Fibroblast of skin of right biceps (primary cell): ENCODE measurements at places on chromosomes 2 and 18.
A peak's percentile ranks its signal among the peaks of the same experiment; 100 is the strongest.

DNA sequence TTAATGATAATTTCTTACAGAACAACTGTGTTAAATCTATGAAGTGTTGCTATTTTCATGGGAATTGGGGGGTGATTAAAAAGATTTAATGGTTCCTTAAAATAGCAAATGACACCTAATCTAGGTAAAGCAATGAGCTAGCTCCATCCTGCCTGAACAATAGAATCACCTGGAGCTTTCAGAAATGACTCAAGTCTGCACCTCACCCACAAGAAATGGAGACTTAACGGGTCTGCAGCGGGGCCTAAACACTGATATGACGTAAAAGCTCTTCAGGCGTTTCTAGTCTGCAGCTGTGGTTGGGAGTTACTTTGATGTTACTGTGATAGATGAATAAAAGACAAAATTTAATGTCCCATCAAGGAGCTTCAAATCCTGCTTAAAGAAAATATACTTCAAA lies 328.2 kb downstream of the RND3 start:
- no peak for DNase-seq

DNA sequence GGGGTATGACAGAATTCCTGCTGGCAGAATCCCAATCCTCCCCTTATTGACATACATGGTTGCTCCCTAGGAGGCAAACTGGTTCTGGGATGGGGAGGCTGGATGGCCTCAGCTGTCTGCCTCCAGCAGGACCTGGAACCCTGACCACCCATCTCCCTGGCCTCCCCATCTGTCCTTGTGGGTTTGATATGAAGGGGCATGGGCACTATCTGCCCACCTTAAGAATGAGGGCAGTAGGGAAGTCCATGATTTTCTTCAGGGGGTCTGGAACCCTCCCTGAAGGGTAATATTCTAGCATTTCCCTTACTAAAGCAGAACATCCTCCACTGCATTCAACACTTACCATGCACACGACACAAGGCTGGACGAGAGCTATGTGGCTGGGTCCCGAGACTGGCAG lies 113.6 kb downstream of the VAPA start:
- DNase-seq, result no peak

GRCh38 chr2:67600946-67601345 lies 203.8 kb downstream of the ETAA1 start:
- peak; percentile 66 for DNase-seq

- no peak for DNase-seq
These were observed 142.6 kb upstream of the CYP1B1 start for GRCh38 chr2:38218591-38218991.

- DNase-seq, result peak; percentile 6
These were observed 97.1 kb upstream of the TNP1 start for GRCh38 chr2:216956820-216957493.

- no peak for DNase-seq
These were observed 58.1 kb downstream of the CLASP1 start for GRCh38 chr2:121591199-121591598.

- DNase-seq, result peak; percentile 64
These were observed 4.6 kb downstream of the EN1 start for GRCh38 chr2:118842661-118843482.

DNA sequence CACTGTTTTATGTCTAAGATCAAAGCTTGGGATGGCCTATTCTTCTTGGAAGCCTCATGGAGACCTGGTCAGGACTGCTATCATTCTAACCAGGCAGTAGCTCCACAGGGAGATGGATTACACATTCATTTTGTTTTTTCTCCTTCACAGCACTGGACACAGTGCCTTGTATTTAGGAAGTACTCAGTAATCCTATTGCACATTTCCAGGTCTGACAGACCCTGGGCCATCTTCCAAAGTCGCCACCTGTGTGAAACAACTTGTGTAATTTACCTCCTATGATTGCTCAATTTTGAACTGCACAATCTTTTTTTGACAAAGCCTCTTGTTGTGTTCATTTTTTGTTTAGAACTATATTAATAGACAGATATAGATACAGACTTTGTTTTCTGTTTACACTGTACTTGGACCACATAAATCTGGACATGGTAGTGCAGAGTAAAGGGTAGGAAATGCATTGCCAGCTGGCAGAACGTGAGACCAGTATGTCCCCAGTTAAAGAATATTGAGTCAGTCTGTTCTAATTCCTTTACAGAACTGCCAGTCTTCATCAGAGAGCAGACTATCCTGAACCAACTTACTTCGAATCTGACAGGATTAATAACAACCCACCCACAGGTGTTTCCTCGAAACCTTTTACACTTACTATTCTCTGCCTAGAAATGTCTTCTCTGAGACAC lies 277.8 kb upstream of the CYRIA start:
- DNase-seq, result no peak

DNA sequence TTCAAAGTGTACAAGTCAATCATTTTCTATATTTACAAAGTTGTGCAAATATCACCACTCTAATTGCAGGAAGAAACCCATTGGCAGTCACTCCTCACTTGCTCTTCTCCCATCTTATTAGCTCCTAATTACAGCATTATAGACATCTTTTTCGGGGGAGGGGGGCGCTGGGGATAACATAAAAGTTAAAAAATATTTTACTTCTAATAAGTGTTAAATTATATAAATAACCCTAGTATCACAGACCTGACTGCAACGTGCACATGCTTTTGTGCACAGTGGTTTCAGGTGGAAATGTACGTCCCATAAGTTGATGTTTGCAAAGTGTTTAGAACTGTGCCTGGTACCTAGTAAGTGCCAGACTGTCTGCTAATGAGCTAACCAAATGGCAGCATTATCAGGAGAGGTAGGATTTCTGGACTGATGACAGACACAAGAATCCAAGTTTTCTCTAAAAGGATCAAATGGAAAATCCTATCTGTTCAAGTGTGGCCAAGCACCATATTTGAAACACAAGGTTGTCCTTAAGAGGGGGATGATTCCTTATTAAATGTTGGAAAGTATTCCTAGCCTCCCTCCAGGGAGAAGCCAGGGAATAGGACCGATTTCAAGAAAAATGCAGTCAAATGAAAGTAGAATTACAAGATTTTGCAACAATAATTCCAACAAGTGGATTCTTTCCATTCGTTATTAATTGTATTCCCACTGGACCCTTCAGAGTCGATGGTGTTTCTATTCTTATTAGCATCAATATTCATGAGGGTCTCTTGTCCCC lies 70.0 kb downstream of the ACKR3 start:
- no peak for DNase-seq

DNA sequence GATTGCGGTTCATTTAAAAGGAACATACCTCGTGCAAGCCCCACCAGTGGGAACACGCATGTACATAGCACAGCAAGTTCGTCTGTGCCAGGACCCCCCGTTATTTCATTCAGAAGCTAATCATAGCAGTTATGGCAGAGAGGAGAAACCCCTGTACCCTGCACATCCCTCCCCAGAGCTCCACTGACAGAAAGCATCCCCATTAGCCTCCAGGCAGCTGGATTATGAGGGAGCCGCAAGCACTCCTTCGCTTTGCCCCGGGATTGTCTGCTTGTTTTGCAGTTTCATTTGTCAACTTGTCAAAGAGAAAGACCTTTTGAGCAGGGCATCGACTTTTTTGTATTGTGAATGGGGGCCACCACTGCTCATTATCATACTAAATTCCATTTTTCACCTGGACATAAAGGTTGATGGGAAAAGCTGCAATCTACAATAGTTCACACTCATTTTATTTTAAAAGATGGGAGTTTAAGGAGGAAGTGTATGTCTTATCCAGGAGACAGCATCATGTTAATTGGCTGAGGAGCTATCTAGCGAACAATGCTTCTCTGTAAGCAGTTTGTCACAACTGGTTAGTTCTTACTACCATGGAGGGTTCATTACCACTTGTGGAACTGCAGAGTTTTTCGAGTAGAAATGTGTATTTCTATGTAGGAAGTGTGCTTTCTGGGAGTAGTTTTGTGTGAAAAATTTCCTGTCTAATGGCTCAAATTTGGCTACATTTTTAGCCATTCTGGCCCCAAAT lies 255.3 kb downstream of the THSD7B start:
- no peak for DNase-seq

- DNase-seq, result no peak
These were observed 176.1 kb upstream of the DLGAP1 start for GRCh38 chr18:4631239-4631638.

DNA sequence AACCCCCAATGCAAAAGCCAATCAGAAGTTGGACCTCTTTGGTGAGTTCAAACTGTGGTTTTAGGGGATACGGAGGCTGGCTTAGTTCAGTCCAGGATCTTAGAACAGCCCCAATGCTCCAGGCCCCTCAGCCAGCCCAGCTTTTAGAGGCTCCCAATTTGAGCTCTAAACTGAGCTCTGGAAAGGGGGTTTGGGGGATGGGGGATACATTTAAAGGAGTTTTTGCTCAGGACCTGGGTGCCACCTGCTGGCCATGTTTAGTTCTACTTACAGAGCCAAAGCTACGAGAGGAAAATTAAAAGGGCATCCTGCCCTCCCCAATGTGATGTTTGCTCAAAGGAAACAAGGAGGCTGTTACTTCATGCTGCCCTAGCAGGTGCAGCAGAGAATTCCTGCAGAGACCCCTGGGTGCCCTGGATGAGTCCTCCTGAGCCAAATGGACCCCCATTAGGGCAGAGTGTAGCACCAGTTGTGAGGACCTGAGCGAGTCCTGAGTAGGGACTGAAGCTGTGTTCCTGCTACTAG lies 15.9 kb upstream of the TMEM214 start:
- peak; percentile 73 for DNase-seq

GRCh38 chr2:2146220-2146619 lies 184.9 kb downstream of the MYT1L start:
- no peak for DNase-seq

- no peak for DNase-seq
These were observed 257.3 kb downstream of the MYCN start for GRCh38 chr2:16197504-16198147.

- DNase-seq, result peak; percentile 18
These were observed 1817.4 kb downstream of the SUCLG1 start for GRCh38 chr2:82641598-82642180.

GRCh38 chr2:173580956-173581355 lies 226.3 kb downstream of the CDCA7 start:
- DNase-seq, result no peak

- no peak for DNase-seq
These were observed 53.2 kb downstream of the PLCL1 start for GRCh38 chr2:197857476-197858107.

DNA sequence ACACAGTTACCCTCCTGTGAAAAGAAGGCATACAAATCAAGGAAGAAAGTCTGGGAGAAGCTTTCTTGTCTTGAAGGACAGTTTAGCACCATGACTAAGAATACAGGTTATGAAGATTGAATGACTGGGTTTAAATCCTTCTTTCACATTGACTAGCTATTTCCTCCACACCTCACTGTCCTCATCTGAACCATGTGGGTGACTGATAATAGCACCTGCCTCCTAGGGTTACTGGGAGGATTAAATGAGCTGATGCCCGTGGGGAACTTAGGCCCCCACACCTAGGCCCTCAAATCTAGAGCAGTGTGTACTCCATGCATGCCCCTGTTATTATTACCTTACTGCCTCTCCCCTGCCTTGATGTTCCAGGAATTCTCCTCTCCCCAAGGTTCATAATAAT lies 202.9 kb downstream of the FBXO15 start:
- DNase-seq, result no peak

DNA sequence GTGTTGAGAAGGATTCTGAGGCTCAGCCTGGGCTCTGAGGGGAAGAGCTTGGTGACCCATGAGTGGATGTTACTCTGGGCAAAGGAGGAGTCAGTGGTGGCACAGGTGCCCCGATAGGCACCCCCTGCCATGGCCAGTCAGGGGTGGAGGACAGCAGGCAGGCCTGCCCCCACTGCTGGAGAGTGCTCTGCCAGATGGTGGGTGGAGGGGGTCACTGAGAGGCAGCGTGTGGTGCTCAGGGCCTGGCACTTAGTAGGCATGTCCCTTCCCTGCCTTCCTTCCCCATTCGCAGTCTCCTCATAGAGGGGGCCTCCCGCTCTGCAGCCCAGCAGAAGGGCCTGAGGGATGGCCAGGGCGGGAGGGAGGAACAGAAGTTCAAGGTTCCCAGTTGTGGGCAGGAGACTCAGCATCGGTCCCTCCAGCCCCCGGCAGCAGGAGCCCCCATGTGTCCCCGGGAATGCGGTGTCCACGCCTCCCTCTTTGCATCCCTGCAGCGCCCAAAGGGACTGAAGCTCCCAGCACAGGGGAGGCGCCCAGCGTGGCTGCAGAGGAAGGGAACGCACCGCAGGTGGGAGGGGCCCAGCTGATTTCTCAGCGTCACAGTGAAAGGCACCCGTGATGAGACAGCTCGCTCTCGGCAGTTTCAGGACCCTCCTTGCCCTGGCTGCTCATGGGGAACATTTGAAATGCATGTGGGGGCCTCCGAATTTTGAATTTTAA lies 5.7 kb upstream of the SNED1 start:
- DNase-seq, result no peak

- peak; percentile 67 for DNase-seq
These were observed 1093.6 kb downstream of the SUCLG1 start for GRCh38 chr2:83365476-83365875.

GRCh38 chr2:7826656-7827055 lies 855.2 kb upstream of the ID2 start:
- DNase-seq, result no peak

DNA sequence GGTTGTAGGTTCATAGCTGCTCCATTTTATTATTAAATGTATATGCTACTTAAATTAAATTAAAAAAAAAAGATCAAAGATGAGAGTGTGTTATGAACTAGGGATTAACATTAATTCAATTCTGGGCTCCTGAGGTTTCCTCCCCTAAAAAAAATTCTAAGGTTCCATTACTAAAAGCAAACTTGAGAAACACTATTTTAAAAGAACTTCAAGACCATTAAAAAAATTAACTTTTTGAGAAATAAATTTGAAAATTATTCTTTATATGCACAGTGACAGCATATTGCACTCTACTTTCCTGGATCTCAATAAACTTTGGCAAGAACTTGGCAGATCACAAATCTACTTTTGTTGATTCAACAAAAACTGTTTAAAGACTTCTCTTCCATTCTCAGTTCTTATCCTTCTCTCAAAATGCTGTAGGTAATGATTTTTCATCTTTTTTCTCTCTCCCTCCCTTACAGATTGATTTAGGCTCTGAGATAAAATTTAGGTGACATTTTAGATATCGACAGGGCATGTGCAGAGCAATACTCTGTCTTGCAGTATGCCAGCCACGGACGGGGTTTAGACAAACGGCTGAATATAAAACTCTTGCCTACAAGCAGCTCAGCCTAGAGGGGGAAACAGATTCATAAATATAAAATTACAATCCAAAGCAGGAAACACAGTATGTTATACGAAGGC lies 592 bp upstream of the MARS2 start:
- no peak for DNase-seq

DNA sequence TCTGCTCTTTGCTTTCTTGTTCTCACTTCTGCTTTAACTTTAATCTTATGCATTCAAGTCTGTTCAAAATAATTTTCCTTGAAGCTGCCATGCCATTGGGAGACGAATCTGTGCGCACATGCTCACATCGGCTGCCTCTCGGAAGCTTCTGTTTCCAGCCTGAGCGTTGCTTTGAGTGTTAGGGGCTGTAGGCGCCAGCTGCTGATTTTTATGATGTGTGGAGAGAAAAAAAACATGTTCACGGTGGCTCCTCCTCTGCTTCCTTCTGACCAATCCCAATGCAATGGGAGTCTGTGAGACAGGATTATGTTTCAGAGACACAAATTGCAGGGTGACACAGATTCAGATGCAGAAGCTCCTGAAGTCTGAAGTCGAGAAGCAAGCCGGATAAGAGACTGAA lies at the start of gene MC4R:
TSS of gene MC4R (minus strand) at position 180 of the 400 bp plus-strand sequence. CDS start 426 bp downstream, outside the sequence.
- DNase-seq, result peak; percentile 90

- no peak for DNase-seq
These were observed 292.4 kb upstream of the SPRED2 start for GRCh38 chr2:65724752-65725151.
